Esophagus squamous epithelium (tissue), 5 donors: ENCODE measurements at places on chromosomes 5 and 9.

GRCh38 chr9:122444041-122444733, 33.5 kb downstream of the OR1J1 start:
- no peak for DNase-seq

GRCh38 chr5:38536968-38537367, 19.5 kb downstream of the LIFR start:
- DNase-seq, result no peak

DNA sequence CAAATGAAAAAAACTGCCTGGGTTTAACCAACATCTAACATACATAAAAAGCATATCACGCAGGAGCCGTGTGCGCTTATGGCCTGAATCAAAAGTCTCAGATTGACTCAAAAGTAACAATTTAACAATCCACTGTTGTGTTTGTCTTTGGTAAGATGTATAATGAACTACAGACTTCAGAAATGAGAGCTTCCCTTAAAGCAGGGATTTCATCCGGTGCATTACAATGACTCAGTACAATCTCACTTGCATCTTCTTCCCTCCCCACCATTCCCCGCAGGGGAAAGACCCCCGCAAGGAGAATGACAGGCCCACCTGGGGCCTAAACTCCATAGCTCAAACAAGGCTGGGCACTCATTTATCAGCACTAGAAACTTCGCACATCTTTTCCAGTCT, 1.4 kb downstream of the ZFR start:
- DNase-seq, result no peak

DNA sequence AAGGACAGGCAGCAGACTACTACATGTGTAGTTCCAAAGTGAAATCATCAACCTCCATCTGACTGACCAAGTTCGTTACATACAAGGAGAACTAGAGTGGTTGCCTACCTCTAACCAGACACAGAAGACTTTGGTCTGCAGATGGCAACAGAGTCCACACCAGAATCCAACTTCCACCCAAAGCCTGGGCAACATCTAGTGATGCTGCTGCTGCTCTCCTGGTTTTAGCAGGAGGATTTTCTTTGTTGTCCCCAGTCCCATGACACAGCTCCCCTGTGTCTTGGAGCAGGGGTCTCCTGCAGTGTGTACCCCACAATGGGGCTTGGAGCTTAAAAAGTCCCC, 46.4 kb upstream of the APC start:
- no peak for DNase-seq

DNA sequence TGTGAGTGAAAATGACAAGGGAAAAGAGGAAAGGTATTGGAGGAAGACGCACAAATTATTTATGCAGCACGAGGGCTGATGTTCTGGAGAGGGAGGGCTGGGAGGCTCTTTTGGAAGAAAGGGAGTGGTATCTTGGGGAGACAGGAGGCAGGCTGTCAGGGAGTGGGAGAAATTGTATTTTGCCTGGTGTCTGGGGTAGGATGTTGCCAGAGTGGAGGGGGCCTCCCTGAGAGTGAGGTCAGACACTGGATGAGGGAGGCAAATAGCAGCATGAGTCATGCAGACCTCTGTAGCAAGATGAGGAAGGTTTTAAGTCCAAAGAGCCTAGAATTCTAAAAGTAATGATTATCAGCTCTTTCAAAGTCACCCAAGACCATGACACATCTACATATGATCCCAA, 158.0 kb downstream of the DMRT2 start:
- no peak for DNase-seq

DNA sequence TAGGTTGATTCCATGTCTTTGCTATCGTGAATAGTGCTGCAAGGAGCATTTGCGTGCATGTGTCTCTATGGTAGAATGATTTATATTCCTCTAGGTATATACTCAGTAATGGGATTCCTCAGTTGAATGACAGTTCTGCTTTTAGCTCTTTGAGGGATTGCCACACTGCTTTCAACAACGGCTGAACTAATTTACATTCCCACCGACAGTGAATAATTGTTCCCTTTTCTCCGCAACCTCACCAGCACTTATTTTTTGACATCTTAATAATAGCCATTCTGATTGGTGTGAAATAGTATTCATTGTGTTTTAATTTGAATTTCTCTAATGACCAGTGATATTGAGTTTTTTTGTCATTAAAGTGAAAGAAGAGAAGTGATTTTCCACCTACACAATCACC, 18.5 kb downstream of the IFNA5 start:
- DNase-seq, result no peak

DNA sequence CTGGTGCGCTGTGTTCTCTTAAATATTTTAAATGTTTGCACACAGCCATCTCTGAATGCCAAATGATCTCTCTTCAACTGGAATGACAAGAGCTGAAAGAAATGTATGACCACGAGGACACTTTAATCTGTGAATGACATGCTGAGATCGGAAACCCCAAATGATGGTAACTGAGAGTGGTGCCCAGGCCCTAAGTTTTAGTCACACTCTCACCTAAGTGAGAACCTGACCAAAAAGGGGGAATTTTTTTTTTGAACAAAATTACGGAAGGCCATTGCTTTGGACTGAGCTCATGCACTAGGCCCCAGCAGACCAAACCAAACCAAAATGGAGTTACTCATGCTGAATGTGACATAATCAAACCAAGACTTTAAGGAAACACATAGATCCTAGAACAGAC, 167.1 kb upstream of the TUT7 start:
- DNase-seq, result no peak

DNA sequence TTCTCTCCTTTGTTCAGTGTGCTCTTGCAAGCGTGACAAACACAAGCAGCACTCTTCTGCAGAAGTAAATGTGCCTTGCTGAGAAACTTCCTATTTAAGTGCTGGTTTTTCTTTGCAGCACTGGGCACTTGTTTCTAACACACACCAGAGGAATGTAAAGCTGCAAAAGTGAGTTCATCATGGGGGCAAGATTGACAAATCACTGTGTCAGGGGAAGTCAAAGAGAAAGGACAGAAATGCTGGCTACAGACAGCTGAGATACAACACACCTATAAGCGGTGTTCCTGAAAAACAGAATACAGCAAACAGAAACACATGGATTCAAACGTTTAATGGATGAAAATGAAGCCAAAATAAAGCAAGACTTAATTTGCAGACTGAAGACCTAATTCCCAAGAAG, 19.6 kb downstream of the ROR2 start:
- no peak for DNase-seq

- no peak for DNase-seq
These were observed 52.9 kb downstream of the COMMD10 start for GRCh38 chr5:116137544-116138378.

GRCh38 chr9:3398232-3398648, 127.6 kb downstream of the RFX3 start:
- no peak for DNase-seq

- DNase-seq, result no peak
These were observed 149.9 kb upstream of the KLF4 start for GRCh38 chr9:107639426-107639825.

DNA sequence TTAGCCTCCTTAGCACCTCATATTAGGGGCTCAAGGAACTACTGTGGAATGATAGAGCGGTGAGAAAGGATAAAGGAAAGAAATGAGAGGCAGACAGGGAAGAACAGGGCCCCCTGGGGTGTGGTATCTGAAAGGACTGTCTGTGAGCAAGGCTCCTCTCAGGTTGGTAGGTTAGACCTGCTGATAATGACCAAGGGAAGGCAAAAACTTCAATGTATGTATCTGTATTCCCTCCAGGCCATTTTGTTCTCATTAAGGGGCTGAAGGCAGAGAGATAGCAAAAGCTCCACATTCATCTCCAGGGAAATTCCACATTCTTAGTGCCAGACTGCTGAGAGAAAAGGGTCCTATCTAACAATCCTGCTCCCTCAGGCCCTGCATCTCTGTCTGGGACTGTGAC, 28.6 kb downstream of the TRIM32 start:
- DNase-seq, result no peak

DNA sequence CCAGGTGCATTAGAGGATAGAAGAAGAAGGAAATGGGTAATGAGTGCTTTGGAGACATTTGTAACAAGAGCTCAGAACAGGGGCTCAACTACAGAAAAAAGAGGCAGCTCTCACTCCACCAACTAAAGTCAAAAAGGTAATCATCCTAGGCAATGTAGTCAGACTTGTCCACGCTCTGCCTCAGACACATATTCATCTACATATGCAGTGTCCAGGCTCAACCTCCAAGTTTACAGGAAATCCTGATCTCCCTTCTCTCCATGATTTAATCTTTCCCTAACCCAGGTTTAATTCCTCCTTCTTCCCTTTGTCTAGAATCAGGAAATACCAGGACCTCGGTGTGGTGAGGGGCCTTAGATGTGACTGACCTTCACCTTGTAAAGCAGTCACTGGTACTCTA, 65.7 kb upstream of the SELENOP start:
- no peak for DNase-seq

- DNase-seq, result no peak
These were observed 19.0 kb upstream of the FER start for GRCh38 chr5:108728566-108729241.

DNA sequence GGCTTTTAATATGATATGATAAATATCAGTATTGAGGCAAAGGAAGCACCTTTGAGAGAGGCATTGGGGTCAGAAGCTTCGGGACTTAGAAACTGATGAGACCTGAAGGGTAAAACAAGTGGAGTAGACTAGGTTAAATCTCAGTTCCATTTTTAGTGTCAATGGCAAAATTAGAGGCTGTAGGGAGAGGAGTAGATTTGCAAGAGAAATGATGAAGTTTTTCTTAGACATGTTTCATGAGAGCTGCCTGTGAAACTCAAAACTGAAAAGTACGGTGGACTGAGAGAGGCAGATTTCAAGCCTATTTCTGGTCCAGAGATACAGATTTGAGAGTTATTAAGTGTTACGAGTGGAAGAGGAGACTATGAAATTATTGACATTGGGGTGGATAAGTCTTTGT, 278.5 kb downstream of the TAF11L14 start:
- DNase-seq, result no peak

GRCh38 chr5:101829255-101829654, 466.8 kb downstream of the SLCO4C1 start:
- DNase-seq, result no peak

GRCh38 chr5:149082271-149082670, 19.4 kb upstream of the SH3TC2 start:
- no peak for DNase-seq

GRCh38 chr5:56176871-56177533, 56.1 kb downstream of the ANKRD55 start:
- DNase-seq, result no peak

- no peak for DNase-seq
These were observed 80.7 kb upstream of the ADAMTS19 start for GRCh38 chr5:129379406-129379805.

DNA sequence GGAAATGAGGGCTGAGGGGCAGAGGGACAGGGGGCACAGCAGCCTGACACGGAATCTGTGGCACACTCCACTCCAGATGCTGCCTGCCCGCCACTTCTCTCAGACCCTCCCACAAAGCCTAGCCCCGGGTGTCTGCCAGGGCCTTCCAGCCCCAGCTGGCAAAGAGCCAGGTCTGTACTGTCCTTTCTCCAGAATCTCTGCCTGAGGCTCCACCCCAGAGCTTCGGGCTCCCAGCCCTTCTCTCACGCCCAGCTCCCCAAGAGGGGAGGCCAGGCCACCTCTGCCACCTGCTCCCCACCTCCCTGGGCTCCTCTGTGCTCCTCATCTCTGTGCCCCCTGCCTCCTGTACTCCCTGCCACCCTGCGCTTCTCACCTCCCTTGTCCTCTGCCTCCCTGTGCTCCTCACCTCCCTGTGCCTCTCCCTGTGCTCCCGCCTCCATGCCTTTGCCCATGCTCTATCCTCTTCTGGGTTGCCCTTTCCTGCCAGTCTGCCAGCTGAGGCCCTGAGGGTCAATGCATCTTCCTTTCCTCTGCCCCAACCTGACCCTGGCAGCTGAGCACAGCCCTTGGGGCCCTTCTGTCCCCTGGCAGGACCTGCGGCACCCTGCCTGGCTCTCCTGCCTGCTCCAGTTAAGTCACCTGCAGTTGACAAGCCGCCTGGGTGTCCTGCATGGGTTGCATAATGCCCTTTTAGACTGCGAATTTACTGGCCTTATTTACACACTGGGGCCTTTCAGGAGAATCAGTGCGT, 36.4 kb downstream of the RASGEF1C start:
- no peak for DNase-seq

GRCh38 chr9:110106661-110107060, 101.3 kb downstream of the C9orf152 start:
- no peak for DNase-seq

- no peak for DNase-seq
These were observed 301.1 kb downstream of the PRR16 start for GRCh38 chr5:120765189-120765588.

GRCh38 chr5:80125022-80125961, 90.1 kb downstream of the THBS4 start:
- no peak for DNase-seq
